ENCODE measurements at places on chromosomes 11 and 22.
A peak's percentile ranks its signal among the peaks of the same experiment; 100 is the strongest.

- no peak for DNase-seq
Observed at GRCh38 chr11:28793282-28793738, 685.1 kb downstream of the METTL15 start.

DNA sequence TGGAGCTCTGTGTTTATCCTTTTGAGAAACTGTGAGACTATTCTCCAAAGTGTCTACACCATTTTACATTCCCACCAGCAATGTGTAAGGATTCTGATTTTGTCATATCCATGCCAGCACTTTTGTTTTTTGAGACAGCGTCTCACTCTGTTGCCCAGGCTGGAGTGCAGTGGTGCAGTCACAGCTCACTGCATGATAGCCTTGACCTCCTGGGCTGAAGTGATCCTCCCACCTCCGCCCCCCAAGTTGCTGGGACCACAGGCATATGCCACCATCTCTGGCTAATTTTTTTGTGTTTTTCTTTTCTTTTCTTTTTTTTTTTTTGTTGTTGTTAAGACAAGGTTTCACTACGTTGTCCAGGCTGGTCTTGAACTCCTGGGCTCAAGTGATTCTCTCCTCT, 35.3 kb downstream of the PPP6R3 start:
- DNase-seq, result no peak

DNA sequence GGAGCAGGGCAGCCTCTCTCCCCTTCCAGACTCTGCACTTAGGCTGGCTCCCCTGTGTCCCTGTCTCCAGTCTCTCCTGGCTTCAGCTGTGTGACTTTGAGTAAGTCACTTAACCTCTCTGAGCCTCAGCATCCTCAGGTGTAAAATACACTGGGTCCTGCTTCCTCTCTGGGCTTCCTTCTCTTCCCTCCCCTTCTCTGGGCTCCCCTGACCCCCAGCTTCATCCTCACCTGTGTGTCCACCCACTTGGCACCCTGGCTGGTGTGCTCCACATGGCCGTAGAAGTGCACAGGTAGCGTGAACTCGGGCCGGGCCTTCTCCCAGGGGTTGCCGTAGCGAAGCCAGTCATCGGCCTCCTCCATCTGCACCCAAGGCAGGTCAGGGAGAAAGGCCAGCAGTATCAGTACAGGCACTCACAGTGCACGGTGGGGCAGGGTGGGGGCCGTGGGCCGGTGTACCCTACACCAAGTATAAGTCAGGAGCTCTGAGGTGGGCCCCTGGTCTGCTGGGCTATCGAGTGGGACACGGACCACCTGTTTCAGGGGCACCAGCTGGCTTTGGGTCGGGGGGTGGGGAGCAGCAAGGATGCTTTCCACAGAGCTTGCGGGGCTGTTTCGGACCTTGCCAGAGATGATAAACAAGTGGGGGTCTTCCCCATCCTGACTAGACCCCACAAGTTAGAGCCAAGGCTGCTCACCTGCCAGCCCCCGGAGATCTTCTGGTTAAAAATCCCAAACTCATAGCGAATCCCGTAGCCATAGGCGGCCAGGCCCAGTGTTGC, 2.0 kb downstream of the PYGM start:
- no peak for DNase-seq

- DNase-seq, result no peak
Observed at GRCh38 chr11:132653237-132653636, 879.1 kb downstream of the OPCML start.

DNA sequence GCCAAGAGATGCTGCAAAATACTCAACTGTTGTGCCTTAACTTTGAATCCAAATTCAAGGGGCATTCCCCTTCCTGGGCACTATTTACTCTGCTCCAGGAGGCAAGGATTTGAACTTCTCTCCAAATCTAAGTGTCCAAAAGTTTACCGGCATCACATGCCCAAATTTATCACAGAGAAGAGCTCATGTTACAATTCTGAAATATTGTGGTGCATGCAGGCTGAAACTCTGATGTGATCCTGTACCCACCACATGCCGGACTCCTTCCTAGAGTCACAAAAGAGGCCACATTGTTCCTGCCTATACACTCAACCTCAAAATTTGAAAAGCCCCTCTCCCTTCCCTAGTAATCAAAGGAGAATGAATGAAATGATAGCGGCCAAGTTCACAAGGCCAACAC, 1.3 kb downstream of the TRAF6 start:
- no peak for DNase-seq

- DNase-seq, result no peak
Observed at GRCh38 chr11:46026606-46027293, 94.5 kb downstream of the PHF21A start.

DNA sequence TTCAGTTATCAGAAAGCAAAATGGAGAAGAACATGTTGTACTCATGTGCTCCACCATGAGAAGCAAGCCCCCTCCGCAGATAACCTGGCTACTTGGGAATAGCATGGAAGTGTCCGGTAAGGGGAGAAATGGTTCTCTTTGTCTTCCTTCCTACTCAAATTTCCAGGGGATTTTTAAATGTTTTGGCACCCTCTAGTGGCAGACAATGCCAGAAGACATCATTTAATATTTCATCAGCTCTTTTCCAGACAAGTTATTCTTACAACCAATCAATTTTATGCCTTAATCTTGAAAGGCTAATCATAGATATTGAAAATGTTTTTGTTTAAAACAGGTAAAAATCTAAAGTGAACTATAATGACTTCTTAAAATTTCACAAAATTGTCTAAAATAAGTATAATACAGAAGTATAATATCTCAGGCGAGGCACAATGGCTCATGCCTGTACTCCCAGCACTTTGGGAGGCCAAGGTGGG, 15.7 kb downstream of the CRTAM start:
- peak; percentile 18 for DNase-seq

- no peak for DNase-seq
Observed at GRCh38 chr11:12503039-12503484, 125.7 kb downstream of the PARVA start.

GRCh38 chr22:27644566-27644965, 157.0 kb downstream of the MN1 start:
- no peak for DNase-seq

- DNase-seq, result no peak
Observed at GRCh38 chr11:111814106-111814505, 47.9 kb upstream of the PPP2R1B start.

- no peak for DNase-seq
Observed at GRCh38 chr11:47329987-47330931, 22.2 kb downstream of the MYBPC3 start.

GRCh38 chr11:65227879-65228278, 33.9 kb upstream of the POLA2 start:
- DNase-seq, result no peak

DNA sequence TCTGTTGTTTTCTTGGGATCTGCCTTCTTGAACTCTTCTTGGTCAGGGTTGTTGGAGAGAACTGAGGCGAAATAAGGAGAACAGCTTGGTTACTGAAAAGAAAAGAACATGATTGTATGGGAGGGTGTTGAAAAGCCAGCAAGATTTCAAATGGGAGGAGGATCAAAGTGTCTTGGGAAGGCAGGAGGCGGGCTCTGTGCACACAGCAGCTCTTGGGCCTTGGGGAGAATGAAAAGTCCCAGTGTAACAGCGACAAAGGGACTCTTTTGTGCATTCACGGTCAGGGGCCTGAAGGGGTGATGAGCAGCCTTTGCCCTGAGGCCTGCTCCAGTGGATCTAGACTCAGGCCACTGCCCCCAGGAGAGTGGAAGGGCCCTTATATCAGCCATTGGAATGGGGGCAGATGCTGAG, 135.4 kb downstream of the ADAMTS15 start:
- DNase-seq, result no peak

- no peak for DNase-seq
Observed at GRCh38 chr22:27630754-27631153, 170.8 kb downstream of the MN1 start.

- DNase-seq, result no peak
Observed at GRCh38 chr11:13761250-13761649, 92.8 kb downstream of the FAR1 start.

DNA sequence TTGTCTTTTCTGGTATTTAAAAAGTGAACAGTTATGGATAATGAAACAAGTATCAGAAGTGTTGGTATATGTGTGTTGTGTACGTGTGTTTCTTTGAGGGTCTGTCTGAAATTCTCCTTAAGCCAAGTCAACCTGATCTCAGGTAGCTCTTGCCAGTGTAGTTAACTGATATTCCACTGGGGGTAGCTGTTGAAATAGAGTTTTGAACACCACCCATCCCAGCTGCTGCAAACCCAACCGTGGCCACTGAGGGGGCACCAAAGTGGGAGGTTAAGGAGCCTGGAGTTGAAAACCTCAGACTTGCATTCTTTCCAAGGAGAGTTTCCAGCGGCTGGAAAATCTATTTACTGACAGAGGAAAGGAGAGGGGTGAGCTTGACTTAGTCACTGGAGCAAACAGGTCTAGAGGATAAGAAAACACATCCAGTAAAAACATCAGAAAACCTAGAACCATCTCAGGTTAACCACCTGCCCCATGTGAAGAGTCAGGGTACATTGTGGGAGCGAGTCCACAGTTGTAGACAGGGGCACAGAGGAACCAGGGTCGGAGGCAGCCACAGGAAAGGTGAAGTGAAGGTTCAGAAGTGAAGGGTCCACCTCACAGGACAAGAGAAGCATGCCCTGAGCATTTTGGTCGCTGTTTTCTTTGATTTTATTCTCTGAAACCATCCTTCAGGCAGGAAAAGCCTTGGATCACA, 8.8 kb upstream of the CUL5 start:
- DNase-seq, result no peak

DNA sequence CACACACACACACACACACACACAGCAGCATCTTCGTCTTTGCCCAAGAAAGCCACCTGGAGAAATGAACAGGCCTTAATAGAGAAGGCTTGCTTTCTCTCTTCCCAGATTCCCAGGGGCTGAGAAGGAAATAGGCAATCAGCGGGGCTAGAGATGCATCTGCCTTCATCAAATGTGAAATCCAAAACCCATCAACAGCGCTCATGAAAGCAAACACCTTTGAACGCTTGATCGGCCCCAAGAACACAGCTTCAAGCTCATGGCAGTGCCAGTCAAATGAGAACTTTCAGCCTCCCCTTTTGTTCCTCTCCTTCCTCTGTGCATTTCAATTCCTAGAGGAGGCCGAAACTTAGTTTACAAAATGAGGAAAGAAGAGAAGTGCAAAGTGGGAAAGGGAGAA, 122.7 kb downstream of the EFCAB6 start:
- no peak for DNase-seq

DNA sequence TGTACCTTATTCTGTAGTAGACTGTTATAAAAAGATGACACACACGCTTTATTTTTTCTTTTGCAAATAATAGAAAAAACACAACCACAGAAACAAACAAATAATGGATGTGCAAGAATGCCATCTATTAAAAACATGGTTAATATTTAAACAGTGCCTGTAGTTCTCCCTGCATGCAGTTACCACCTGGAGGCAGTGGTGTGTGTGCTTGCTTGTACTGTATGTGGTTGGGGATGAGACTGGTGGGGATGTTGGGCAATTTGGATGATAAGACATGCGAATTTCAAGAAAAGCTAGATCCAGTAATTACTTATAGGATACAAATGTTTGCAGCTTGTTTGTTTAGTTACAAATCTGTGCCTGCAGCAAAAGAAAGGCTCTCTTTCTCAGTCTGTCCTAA, 3.6 kb downstream of the C11orf87 start:
- no peak for DNase-seq

DNA sequence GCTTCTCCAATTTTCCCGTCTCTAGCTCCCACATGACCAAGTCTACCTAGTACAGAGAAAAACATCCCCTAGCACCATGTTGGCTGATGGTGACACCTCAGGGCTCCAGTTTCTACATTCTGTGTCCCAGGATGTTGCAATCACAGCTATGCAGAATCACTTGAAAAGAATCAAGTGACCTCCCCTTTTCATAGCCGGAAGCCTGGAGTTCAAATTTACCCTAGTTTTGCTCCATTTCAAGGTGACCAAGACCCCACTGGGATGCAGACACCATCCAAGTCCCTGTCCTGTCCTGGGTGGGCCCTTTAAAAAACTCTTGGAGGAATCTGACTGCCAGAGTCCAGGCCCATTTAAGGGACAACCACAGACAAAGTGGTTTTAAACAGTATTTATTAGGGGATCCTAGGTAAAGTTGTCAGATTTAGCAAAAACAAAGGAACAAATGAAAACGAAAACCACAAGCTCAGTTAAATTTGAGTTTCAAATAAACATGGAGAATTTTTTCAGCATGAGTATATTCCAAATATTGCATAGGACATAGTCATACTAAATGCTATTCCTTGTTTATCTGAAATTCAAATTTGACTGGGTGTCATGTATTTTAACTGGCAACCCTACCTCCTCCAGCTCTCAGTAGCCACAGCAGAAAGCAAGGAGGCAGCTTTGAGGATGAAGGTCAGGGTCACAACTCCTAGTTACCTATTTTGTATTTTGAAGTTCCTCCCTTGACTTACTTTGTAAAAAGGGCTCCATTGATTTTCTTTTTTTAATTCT, 52.4 kb downstream of the MIAT start:
- no peak for DNase-seq

- no peak for DNase-seq
Observed at GRCh38 chr22:21758091-21758864, 22.7 kb upstream of the YPEL1 start.

- DNase-seq, result no peak
Observed at GRCh38 chr22:44543781-44544477, 45.9 kb upstream of the RTL6 start.

DNA sequence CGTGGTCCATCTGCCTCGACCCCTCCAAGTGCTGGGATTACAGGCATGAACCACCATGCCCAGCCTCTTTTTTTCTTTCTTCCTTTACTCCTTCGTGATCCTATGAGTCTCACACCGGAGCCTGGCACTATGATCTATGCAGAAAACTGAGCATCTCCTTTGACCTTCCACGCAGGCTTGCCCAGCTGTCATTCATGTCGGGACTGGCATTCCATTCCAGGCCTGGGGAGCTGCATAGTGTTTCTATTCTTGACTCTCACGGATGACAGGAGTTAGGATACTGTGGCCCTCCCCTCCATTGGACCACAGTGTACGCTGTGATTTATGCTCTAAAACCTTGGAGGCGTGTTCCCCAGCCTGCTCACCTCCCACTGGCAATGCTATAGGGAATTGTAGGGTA, 611.8 kb downstream of the BRD1 start:
- DNase-seq, result no peak

GRCh38 chr11:14329702-14330101, 29.3 kb downstream of the RRAS2 start:
- no peak for DNase-seq
